ENCODE measurements at places on chromosomes 5 and 9.

GRCh38 chr5:33238826-33239695 lies 201.7 kb upstream of the TARS1 start:
- no peak for DNase-seq

- DNase-seq: no peak
Observed at GRCh38 chr9:96141666-96142065, 160.3 kb downstream of the HSD17B3 start.

DNA sequence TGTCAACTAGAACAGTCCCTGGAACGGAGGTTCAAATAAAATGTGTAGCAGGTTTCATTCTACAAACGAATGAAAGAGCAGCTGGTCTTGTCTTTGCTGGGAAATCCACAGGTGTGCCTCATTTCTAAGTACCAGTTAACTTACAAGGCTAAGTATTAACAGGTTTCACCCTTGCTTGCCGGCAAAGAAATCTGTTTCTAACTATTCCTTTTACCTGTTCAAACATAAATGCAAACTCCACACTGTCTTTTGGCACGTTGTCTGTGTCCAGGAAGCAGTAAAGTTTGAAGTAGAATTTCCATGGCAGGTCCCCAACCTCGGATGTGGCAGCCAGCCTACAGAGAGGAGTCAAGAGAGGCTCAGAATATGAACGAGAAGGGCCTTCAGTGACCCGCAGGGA lies 54.4 kb upstream of the RETREG1 start:
- no peak for DNase-seq

GRCh38 chr9:29456940-29457339 lies 1883.7 kb upstream of the C9orf72 start:
- DNase-seq: no peak

GRCh38 chr9:133950192-133950591 lies 41.9 kb downstream of the VAV2 start:
- DNase-seq: no peak

DNA sequence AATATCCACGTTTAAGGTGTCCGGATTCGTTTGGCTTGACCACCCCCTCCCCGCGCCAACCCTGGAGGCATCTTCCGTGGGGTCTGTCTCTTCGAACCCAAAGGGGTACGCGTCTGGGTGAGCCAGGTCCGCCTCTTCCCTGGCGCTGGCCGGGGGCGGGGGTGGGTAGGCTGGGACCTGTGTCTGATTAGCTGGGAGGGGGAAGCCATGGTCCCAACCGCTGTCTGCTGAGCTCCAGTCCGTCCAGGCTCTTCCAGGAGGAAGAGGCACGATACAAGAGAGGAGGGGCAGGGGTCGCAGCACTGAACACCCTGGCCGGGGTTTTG lies at the start of gene LVRN:
TSS of gene LVRN (plus strand) at position 237 of the 326 bp plus-strand sequence. CDS start 143 bp downstream, outside the sequence.
- DNase-seq: no peak

GRCh38 chr5:169765176-169765996 lies 128.3 kb downstream of the DOCK2 start:
- no peak for DNase-seq

- peak; percentile 46 for DNase-seq
Observed at GRCh38 chr9:94002316-94003140, 47.4 kb upstream of the BARX1 start.

DNA sequence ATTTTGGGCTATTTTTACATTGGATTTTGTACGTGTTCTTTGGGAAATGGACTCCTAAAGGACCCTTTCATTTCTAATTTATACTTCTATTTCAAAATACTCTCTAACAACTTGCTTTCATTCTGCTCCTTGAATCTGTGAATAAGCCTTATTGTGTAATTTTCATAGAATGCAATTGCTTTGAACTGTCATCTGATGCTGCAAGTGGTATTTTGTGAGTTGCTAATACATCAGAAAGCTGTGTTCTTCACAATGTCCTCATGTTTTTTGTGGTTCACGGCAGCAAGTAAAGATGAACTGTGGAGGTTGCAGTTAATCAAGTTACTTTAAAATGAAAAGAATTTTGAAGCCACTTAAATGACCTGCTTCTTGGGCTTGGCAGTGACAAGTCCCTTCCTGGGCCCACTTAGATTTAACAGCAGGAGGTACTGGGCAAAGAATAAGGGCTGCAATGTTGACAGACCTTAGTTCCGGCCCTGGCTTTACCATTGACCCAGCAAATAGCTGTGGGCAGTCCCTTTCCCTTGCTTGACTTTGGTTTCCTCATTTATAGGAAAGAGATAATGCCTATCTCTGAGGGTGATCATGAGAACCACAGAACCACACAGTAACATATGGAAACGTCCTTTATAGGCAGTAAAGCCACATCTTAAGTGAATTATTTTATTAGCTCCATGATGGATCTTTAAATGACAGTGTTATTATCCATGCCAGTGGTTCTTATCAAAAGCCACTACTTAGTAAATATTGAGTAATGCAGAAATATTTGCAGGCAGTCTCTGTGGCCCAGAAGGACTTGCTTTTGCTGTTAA lies 54.8 kb downstream of the IQGAP2 start:
- DNase-seq: no peak
